NCI-H226 (cell line): ENCODE measurements at places on chromosomes 13 and 19.
A peak's percentile ranks its signal among the peaks of the same experiment; 100 is the strongest.

- peak; percentile 78 for DNase-seq
Observed at GRCh38 chr13:99969919-99970650, 1.5 kb downstream of the ZIC5 start.

- DNase-seq: no peak
Observed at GRCh38 chr19:38769635-38770211, 3.6 kb downstream of the LGALS7 start.

DNA sequence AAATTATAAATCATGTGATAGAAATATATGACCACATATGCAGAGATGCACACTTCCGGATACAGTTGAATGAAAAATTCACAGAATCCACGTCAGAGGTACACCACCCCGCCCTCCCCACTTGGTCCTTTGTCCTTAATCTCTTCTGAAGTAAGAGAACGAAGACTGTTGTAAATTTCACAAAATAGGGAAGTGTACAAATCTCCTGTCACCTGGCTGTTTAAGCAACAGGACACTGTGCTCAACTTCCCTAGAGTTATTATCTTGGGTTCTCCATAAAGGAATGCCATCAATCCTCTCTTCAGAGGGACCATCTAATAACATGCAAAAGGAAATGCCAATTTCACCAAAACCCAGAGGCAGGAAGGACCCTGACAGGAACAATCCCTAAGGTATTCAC lies 10.5 kb upstream of the CEACAM6 start:
- DNase-seq: no peak

DNA sequence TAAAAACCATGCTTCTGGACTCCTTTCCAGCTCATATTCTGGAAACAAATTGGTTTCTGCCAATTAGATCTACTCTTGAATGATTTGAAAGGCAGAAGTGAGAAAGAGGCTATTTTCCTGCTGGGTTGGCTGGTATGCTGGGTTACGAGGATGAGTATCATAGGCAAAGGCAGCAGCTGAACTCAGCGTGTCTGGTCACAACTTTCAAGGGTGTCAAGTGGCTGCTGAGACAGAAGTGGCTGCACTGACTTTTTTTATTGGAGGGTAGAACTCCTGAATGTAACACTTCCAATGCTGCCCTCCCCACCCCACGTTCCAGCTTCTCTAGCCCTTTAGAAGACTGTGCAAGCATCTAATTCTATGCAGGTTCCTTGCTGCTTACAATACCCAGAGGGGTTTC lies 8.3 kb upstream of the DZIP1 start:
- no peak for DNase-seq

DNA sequence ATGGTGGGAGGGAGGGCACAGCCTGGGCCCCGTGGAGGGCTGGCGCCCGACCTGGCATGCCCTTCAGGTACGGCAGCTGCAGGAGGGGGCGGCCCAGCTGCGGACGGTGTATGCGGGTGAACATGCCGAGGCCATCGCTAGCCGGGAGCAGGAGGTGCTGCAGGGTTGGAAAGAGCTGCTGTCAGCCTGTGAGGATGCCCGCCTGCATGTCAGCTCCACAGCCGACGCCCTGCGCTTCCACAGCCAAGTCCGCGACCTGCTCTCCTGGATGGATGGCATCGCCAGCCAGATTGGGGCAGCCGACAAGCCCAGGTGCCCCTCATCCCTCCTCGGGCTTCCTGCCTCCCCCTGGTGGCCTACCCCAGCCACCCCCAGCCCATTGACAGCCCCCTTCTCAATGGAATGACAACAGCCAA lies 16.6 kb upstream of the SHKBP1 start:
- DNase-seq: no peak

GRCh38 chr13:23579896-23580683 lies 9.9 kb downstream of the TNFRSF19 start:
- no peak for DNase-seq

DNA sequence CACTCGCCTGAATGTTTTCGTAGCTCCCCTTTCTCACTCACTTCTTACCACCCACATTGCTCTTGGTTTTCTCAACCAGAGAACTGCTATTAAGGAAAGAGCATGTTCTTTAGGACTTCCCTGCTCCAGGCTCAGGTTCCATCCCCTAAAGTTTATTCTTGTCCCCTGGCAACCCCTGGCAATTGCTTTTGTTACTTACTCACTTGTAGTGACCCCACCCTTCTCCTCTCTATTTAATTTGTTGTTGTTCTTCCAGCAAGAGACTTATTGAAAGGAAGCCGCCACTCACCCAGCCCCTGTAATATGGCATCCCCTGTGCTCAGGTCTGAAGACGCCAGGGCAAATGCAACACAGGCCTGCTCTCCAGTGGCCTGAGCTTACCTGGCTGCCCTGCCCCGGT lies 233.7 kb upstream of the SOX21 start:
- no peak for DNase-seq

DNA sequence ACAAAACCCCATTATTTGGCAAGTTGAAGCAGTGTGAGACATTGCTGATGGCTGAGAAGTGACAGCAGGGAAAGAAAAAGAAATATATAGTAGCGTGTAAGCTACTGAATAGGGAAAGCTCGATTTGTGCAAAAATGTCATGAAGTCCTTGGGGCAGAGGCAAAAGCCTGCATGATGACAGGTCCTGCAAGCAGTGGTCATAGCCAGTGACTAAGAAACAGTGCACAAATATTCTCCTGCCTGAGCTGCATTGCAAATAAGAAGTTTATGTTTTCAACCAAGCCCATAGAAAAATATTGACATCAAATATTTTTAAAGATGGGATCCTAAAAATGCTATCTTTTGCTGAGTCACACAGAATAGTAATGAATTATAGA lies 270.0 kb downstream of the SLITRK6 start:
- no peak for DNase-seq

DNA sequence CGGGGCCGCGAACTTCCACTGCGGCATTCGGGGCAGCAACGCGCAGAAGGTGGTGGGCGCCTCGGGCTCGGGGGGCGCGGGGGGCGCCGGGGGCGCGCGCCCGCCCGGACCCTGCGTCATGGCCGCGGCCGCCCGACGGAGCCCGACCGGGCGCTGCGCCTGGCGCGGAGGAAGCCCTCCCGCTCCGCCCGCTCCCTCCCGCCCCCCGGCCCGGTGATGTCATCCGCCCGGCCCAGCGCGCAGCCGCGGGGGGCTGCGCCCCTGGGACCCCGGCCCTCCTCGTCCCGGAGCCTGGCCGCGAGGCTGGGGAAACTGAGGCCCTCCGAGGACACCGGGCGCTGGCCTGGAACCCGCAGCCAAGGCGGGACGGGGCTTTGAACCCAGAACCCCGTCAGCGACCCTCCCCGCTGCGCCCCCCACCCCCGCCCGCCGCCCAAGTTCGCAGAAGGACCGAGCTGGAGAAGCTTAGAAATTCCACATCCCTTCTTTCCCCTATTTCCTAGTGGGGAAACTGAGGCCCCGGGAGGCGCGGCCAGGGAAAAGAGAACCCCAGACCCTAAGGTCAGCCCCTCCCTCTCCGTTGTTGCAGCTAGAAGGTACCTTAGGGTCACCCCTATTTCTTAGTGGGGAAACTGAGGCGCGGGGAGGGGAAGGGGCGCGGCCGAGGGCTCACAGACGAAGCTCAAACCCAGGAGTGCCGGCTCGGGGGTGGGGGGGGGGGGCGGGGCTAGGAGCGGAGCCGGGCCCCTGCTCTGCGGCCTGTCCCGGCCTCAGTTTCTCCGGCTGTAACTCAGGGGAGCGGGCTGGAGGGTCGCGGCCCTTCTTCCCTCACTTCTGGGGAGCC lies at the start of gene SHC2:
SHC2 (minus strand) TSS at position 157 of the 844 bp plus-strand sequence; CDS start at position 120, 37 bp downstream.
- DNase-seq: no peak

DNA sequence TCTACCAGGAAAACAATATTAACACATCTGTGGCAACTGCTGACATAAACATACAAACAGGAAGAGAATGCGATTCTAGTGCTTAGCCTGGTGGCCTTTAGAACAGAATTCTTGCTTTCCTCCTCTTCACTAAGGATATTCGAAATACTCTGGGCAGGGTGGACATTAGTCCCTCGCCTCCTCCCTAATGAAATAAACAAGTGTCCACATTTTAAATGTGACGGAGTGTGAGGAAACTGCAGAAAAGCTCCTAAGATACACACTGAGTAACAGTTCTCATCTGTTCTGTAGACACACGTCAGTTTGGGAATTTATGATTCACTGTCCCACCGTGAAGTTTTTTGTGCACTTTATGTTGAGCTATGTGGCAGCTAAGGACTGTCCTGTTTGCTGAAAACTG lies 639 bp downstream of the STARD13 start:
- DNase-seq: no peak

GRCh38 chr13:90502153-90502552 lies 845.3 kb upstream of the MIR17HG start:
- DNase-seq: no peak

DNA sequence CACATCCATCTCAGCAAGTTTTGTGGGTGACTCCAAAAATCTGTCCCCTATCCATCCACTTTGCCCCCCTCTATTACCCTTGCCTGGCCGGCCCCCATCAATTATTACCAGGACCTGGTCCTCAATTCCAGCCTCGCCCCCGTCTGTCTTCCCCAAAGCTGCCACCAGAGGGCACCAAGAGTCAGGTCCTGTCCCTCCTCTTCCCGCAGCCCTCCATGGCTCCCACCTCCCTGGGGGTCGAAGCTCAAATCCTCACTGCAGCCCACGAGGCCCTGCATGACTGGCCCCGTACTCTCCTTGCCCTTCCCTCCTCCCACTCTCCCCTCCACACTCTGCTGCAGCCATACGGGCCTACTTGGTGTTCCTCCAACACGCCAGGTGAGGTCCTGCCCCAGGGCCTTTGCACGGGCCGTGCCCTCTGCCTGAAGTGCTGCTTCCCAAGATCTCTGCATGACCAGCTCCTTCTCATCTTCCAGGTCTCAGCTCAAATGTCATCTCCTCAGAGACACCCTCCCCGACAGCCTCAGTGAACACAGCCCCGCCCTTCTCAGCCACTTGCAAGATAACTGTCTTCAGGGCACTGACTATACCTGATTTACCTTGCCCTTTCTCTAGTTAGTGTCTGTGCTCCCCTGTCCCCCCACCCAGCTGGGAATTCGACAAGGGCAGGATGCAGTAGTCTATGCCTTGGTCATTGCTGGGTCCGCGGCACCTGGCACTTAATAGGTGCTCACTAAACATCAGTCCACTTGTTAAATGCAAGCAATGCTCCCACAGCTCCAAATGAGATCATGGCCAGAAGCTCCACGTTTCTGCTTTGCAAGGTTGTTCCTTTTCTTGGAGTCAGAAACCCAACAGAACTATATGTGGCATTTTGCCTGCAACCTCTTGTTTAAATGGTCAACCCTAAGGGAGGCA lies 16.8 kb upstream of the SEMA6B start:
- peak; percentile 41 for DNase-seq

DNA sequence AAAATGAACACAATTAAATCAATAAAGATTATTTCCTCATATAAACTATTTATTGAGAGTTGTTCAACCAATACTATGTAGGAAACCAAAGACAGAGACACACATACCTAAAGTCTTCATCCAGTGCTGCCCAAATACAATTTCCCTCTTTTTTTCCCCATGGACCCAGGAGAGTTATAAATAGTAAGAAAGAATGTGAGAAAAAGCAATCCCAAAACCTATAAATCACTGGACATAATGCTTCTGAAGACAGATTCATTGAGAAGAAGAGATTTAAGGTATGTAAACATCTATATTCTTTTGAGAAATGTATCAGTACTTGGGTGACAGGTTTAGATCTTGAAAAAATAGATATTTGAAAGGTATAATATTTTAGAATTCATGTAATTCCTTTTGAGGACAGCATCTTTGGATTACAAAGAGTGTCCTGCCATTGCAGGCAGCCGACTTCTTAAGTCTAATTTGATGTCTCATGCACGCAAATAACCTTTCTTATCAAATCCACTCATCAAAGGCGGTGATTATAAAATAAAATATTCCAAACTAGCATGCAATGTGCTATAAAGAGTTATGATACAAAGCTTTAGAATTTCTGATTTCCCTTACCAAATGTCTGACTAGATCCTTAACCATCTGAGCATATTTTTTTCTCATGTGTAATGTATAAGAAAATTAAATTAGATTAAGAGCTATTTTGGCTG lies 739.4 kb downstream of the LIG4 start:
- peak; percentile 19 for DNase-seq

GRCh38 chr13:49288458-49288857 lies 40.7 kb downstream of the CDADC1 start:
- DNase-seq: no peak

GRCh38 chr19:6958791-6959190 lies 62.4 kb downstream of the MBD3L2B start:
- no peak for DNase-seq

DNA sequence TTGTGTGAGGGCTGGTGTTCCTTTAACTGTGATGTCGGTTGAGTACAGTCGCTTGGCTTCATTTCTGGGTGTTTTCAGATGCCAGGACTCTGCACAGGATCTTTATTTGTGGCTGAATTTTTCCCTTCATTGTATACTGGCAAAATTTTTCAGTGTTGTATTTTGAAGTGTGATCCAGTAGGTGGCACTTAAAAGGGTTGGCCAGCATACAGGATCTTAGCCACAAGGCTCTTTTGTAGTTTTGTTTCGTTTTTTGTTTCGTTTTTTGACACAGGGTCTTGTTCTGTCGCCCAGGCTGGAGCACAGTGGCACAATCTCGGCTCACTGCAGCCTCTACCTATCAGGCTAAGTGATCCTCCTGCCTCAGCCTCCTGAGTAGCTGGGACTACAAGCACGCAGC lies 8.7 kb downstream of the FCAR start:
- DNase-seq: no peak

DNA sequence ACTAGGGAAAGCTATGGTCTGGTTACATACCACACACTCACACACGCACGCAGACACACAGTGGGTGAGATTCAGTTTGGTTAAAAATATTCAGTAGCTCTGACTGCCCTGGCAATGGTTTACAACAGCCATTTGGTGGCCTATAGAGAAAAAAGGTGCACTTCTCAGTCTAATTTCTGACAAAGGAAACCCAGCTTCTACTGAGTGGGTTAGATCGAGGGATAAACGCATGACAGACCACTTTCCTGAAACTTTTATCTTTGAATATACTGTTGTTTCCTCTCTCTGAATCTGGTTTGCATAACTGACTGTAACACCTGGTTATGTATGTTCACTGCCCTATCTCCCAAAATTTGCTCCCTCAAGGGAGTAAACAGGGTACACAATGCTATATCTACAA lies 2.5 kb downstream of the LIG4 start:
- no peak for DNase-seq

- no peak for DNase-seq
Observed at GRCh38 chr13:72805676-72806346, 23.9 kb downstream of the PIBF1 start.

GRCh38 chr19:32174386-32175113 lies 170.9 kb upstream of the ZNF507 start:
- no peak for DNase-seq

DNA sequence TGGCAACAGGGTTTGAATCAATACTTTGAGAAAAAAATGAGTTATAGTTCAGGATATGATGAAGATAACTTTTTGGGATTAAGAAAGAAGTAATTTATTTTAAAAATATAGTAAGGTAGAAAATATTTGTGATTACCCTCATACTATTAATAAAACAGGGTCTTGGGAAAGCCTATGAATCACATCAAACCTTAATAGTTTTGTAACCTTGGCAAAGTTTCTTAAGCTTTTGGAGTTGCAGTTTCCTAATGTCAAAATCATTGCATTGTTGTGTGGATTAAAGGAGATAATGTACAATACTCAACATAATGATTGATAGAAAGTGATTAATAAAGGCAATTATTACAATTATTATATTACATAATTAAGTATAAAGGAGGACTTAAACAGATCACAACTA lies 149.0 kb downstream of the LMO7 start:
- DNase-seq: peak; percentile 31

- DNase-seq: peak; percentile 61
Observed at GRCh38 chr13:76759877-76760276, 126.3 kb downstream of the KCTD12 start.
